ENCODE measurements at places on chromosomes 3 and 15.

GRCh38 chr3:120147072-120147871, 53.0 kb upstream of the GSK3B start:
- ATAC-seq: peak; percentile 94

GRCh38 chr3:36906504-36907149, 38.2 kb downstream of the TRANK1 start:
- no peak for ATAC-seq

DNA sequence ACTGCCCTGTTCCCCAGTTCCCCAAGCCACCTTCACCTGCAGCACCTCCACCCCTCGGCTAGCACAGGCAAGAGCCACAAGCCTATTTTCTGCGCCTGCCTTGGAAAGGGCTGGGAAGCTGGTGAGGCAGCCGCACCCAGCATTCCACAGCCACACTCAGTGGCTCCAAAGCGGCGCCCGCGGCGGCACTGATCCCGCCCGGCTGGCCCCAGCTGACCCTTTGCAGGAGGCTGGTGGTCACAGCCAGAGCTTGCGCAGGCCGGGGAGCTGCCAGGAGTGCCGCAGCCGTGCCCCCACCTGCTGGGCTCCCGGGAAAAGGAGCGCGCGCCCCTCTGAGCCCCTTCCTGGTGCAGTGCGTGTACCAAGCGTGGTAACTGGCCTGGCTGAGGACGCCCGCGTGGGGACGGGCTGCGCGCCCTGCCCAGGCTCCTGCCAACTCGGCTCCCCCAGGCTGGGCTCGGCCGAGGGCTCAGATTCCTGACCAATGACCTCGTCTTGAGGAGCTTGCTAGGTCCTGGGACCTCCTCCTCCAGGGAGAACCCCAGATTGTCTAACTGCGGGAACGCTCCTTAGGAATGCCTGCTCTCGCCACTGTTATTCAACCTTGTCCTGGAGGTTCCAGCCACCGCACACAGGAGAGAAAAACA, 13.3 kb downstream of the GRAMD2A start:
- peak; percentile 79 for ATAC-seq

DNA sequence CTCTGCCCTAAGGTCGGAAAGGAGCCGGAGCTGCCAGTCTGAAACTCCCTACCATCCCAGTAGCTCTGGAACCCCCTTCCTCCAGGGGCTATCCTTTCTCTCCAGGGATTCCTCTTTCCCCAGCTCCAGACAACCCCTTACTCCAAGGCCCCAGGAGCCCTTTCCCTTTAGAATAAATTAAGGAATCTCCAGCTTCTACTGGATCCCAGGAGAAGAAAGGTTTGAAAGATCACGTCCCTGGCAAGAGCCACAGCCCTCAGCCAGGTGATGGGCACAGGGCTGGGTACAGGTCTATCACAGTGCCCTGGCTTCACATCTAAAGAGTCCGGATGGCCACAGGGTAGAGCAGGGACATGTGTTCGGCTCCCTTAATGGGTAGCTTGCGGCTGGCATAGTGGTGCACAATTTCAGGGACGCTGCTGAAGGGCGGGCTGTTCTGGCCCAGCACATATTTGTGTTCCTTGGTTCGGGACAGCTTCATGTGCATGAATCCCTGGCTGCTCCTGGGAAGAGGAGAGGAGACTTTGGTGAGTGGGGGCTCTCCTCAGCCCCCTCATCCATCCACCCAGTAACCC, 20.0 kb downstream of the SHF start:
- ATAC-seq: no peak

- no peak for ATAC-seq
These were observed 6.5 kb downstream of the BCHE start for GRCh38 chr3:165830746-165831145.

DNA sequence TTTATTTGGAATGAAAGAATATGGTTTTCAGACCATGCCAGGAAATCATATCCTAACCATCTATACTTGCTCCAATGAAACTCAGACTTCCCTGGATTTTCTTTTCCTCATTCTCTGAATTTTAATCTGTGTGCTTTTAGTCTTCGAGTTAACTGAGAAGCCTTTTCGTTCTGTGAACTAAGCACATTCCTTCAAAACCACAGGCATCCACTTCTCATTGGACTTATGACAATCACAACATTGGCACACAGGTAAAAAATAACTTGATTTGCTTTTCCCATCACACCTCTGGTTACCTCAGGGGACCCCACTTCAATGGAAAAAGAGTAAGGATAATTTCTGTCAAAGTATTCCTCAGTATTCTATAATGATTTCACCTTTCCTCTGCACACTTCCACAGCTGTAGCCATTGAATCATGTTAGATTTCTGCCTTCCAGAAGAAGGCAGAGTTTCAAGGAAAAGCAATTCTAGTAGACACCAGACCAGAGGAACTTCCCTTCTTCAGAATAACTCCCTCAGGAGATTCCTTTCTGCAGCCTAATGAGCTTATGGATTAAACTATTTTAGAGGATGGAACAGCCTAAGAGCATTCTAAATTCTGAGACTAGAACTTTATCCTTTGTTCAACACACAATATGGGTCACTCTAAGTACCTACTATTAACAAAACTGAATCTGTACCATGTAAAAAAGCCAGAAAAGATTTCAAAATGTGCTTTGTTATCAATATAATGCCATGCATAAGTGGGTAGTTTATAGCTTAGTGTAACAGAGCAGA, 15.9 kb downstream of the COMMD2 start:
- no peak for ATAC-seq

DNA sequence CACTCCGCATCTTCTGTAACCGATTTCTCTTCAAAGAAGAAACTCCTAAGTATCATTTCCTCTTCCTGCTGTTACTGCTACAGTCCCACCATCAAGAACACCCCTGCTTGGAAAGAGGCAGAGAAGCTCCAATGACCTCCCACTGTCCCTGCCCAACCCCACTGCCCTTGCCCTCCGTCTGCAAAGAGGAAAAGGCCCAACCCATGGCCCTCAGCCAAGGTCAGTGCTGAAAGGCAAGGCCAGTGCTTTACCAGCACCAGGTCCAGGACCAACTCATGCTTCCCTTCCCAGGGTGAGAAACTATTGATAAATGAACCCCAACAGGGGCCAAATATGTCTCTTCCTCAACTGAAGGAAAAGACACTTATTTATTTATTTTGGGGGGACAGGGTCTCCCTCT, 22.5 kb downstream of the FAM240A start:
- ATAC-seq: no peak

- ATAC-seq: no peak
These were observed 189.4 kb downstream of the UBE3A start for GRCh38 chr15:25249236-25250010.

GRCh38 chr15:32943711-32944110, 225.9 kb downstream of the GREM1 start:
- no peak for ATAC-seq

DNA sequence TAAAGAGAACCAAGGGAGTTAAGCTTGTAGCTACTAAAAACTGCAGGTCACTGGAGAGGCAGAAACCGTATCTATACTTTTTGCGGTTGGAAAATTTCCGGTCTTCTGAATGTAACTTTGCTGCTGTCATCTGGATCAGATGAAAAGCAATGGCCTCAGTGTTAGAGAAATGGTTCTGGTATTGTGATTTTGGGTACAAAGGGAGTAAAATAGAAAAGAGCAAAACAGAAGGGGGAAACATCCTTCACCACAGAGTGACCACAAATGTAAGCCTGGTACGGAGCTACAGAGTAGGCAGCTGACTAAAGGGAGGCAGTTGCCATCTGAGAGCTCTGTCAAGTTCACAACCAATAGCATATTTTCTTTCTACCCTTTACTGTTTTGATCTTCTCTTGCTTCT, 5.6 kb downstream of the CD96 start:
- peak; percentile 69 for ATAC-seq

DNA sequence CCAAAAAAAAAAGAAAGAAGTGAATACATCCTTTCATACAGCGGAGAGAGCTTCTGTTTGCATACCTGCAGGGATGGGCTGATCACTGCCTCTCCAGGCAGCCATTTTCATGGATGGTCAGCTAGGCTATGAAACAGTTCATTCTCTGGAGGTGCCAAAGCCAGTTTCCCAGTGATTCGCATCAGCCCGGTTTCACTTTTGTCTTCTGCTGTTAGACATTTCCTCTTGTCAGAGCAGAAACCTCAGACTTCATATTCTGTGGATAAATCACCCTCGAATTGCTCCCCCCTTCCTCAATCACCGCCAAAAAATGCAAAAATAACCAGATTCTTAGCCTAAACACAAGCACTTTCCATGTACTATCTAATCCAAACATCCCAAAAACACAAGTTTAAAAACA, 225.6 kb downstream of the ADAMTS9 start:
- ATAC-seq: no peak

- no peak for ATAC-seq
These were observed 141.2 kb downstream of the SERPINI1 start for GRCh38 chr3:167876620-167877281.

DNA sequence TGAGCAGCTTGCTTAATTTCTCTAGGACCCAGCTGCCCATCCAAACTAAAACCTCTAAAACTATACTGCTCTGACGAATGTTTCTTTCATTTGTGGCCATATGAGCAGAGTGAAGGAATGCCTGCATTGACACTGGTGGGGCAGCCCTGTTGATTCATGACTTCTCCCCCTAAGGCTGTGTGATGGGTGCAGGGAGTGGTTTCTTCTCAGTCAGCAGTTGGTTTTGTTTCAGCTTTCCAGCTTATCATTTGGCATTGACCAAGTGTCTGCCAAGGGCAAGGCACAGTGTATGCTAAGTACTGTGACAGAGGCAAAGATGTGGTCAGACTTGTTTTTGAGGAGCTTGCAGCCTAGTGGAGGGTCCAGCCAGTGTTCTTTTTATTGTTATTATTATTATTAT, 4.7 kb downstream of the ABHD6 start:
- peak; percentile 65 for ATAC-seq

GRCh38 chr15:80090879-80091503, 31.5 kb downstream of the ZFAND6 start:
- no peak for ATAC-seq

DNA sequence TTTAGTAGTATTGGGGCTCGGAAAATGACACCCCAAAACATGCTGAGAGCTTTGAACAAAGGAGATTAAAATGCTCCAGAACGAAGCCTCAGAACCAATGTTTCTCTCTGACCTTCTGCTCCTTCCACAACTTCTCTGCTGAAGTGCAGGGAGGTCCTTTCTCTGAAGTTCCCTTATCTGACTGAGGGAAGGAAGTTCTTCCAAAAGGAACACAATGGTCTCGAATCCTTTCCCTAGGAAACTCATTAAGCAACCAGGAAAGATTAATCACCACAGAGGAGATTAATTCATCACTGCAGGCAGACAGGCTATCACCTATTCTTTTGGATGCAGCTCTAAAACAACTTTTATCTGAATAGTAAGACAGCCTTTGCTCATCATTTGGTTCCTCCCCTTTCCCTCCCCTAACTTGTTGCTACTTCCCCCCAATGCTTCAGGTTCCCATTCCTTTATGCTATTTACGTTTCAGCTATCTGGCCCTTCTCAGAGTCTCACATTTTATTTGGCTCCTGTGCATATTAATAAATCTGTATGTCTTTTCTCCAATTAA, 18.2 kb upstream of the WDR49 start:
- no peak for ATAC-seq

DNA sequence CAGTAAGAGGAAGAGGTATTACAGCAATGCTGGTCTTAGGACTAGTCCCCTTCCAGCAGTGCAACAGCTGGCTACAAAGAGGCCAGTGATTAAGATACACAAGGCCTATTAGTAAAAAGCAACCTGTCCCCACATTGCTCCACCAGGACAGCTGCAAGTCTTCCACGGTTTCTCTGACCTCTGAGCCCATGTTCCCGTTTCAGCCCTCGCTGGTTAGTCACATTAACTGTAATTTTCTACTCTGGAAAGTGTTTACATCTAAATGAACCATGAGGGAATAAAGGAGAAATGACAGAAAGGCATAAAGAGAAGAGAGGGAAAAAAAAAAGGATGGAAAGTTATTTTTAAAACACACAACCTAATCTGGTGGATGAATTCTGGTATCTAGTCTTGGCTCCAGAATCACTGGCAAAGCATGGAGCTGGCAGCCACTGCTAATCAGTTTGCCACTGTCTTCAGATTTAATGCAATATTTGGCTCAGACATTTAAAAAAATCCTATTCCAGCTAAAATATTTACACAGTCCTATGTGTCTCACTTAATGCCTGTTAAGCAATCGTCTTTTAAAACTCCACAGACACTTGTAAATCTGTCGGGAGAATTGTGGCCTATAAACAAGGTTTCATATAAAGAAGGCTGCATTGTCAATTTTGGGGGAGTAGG, 154.9 kb downstream of the GREM1 start:
- ATAC-seq: no peak

- no peak for ATAC-seq
These were observed 539.3 kb downstream of the SQOR start for GRCh38 chr15:46174122-46174521.

- no peak for ATAC-seq
These were observed 27.3 kb upstream of the TRAK1 start for GRCh38 chr3:42063888-42064287.

- ATAC-seq: no peak
These were observed 285.2 kb downstream of the NAALADL2 start for GRCh38 chr3:175144368-175144767.

DNA sequence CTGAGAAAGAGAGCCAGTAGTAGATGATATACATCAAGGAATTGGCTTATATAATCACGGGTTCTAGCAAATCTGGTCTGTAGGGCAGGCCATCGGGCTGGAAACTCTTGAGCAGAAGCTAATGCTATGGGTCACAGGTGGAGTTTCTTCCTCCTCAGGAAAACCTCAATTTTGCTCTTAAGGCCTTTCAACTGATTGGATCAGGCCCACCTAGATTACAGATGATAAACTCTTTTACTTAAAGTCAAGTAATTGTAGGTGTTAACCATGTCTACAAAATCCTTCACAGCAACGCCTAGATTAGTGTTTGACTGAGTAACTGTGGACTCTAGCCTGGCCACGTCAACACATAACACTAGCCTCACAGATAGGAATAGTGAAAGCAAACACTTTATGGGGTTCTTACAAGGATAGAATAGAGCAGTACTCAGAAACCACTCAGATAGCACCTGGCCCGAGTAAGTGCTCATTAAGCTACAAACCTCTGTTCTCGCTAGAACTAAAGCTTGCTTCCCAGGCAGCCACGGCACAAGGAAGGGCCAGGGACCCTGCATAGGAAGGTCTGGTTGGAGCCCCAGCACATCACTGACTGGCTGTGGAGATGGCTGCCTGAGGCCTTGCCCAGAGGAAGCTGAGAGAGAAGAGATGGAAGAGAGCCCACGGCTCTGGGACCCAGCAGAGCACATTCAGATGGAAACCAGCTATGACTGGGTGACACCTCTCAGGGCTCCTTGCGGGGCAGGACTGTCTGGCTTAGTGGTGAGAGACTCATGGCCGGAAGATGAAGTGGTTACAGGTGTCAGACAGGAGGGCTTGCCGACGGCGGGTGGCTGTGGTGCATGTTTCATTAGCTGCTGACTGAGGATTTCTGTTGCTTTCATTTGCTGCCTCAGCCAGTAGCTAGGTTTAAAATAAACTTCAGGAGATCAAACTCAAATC, 202.5 kb upstream of the TLE3 start:
- ATAC-seq: peak; percentile 79

DNA sequence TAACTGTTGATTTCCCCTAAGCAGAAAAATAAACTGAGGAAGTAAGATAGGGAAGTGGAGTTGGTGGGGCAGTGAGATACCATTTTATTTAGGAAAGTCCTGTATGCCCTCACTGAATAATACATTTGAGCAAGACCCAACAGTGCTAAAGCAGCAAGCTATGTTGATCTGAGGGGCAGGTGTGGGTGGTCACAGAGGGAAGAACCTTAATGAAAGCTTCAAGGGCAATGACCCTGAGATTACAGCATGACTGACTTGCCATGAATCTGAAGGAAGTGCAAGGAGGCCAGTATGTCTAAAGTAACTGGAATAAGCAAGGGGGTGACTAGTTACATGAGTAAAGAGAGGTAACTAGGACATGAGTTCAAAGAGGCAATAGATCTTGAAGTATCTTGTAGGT, 159.5 kb downstream of the CD47 start:
- no peak for ATAC-seq

GRCh38 chr15:67433495-67434099, 87.3 kb upstream of the C15orf61 start:
- peak; percentile 71 for ATAC-seq
